Effector CD8-positive, alpha-beta T cell (primary cell): ENCODE measurements at places on chromosomes 4 and X.

DNA sequence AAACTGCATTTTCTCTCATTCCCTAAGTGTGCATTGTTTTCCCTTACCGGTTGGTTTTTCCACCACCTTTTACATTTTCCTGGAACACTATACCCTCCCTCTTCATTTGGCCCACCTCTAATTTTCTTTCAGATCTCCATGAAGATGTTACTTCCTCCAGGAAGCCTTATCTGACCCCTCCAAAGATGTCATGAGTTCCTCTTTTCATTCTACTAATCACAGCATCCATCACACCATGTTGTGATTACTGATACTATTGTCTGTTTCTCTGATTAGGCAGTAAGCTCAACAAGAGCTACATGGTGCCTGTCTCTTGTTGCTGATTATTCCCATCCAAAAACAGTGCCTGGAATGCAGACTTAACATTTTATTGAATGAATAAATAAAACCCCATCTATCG, 2.9 kb upstream of the AFP start:
- no peak for DNase-seq

DNA sequence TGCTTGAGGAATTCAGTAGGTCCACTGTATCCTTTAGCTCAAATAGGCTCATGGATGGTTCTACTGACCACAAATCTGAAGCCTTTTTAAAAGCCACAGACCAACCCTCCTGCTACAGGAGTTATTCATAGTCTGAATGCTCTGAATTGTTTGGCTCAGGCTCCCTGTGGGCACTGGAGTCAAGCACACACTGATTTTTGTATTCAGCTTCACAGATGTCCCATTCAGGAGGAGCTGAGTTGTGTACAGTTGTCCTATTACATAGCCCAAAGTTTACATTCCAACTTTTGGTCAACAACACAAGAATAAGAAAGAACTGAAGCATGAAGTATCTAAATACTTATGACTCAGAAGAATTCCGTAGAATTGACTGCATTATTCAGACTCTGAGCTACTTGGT, 243.9 kb downstream of the UNC5C start:
- DNase-seq, result no peak

- no peak for DNase-seq
These were observed 100.8 kb downstream of the REPS2 start for GRCh38 chrX:17047224-17047623.

DNA sequence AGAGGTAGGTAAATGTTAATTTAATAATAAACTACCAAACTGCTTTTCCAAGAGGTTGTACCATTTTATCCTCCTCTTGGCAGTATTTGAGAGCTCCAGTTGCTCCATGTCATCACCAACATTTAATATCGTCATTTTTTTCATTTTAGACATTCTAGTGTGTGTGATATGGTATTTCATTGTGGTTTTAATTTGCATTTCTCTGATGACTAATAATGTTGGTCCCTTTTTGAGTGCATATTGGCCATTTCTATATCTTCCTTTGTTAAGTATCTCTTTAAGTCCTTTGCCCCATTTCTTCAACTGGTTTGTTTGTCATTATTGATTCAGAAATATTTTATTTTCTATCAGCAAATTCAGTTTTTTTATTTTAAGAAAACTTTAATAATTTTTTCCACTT, 88.8 kb downstream of the MAPK10 start:
- DNase-seq, result no peak

DNA sequence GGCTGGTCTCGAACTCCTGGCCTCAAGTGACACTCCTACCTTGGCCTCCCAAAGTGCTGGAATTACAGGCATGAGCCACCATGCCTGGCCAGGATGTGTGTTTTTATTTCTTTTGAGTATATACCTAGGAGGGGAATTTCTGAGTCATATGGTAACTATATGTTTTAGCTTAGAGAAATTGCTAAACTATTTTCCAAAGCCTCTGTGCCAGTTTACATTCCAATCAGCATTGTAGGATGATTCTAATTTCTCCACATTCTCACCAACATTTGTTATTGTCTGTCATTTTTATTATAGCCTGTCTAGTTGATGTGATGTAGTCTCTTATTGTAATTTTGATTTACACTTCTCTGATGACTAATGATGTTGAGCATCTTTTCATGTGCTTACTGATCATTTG, 1576.0 kb downstream of the RPA4 start:
- DNase-seq, result no peak

DNA sequence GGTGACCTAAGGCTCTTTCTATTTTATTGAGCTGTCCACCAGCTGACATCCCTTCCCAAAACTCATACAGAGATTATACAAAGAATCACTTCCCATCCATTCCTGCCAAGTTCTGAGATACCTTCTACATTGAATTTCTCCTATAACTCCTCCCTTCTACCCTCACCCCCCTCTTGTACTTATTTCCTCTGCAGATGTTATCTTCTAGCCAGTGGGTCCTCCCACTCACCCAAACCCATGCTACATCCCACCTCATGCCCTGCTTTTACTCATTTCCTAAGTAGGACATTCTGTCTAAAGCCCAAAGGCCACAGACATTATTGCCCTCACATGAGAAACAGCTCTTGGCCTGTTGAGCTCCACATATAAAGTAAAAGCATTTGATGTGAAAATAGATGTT, 28.6 kb downstream of the BMX start:
- DNase-seq, result no peak

DNA sequence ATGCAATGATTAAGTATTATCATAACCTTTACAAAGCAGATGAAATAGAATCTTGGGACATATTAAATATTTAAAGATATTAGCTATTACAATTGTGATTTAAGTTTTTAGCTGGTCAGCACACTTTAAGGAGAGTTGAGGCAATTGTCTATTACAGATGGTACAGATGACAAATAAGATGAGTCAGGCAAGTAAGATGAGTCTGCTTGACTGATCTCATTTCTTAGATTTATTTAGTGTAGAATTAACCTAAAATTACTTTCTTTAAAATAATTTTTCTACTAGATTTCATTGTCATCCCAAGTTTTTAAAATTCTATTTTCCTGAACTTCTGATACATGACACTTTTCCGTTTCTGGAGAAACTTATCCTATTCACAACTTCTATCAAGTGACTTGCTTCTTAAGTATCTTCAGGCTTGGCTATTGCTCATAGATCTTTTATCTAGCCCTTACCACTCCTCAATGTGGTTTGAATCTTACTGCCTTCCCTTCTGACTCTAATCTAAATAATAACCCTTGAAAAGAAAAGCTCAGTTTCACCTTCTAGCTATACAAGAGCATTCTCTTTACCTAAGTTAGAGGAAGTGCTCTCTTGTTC, 32.9 kb downstream of the CXCL1 start:
- DNase-seq, result no peak
